Cardiac septum (tissue), 1 donor: ENCODE measurements at places on chromosomes 2 and 18. TPM values are rescaled to one million over a fixed set of nuclear protein-coding genes. Genes with fewer than 3 reads are reported as not detected.

DNA sequence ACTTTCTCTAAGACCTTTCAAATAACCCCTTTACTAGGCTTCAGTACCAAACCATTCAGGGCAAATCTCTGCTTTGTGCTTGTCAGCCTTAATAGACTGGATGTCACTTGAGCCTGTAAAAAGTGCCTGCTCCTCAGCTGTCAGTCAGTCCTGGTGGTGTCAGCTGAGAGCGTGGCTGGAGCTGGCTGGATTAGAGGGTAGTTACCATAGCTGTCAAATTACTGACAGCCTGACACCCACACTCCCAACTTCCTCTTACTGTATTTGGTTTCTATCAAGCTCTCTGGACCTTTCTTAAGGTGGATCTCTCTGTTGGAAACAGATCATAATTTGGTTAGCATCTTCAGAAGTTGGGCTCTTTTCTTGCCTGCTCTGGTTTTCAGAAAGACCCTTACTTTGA lies 371.4 kb upstream of the ATP5MC3 start:
- DNase-seq = no peak

- DNase-seq = no peak
Observed at GRCh38 chr18:28412521-28412920, 235.6 kb upstream of the CDH2 start.

GRCh38 chr18:7940971-7941370 lies 373.9 kb downstream of the PTPRM start:
- DNase-seq = no peak

GRCh38 chr2:129888896-129889295 lies 90.6 kb upstream of the RAB6C start:
- DNase-seq = no peak

- DNase-seq = peak; percentile 14
Observed at GRCh38 chr2:240225660-240226475, 85.4 kb upstream of the OTOS start.

DNA sequence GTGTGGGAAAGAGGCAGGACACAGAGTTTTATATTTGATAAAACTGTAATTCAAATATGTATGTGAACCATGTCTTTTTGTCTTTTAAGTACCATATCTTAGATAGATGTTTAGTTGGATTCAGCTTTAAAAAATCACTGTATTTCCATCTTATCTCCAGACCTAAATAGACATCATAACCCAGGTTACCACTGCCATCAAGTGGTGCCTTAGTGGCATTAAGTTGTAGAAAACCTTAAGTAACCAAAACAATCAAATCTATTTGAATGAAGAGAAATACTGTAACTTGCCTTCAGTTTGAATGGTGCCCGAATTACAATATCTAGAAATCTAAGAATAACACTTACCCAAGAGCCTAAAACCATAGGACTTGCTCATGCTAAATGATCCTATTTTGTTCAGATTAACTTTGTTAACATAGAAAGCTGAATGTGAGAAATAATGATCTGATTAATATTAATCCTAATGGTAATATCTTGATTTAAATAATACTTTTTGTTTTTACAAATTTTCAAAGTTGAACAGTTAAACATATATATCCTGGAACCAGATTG lies 92.5 kb upstream of the MAP2 start:
- no peak for DNase-seq

DNA sequence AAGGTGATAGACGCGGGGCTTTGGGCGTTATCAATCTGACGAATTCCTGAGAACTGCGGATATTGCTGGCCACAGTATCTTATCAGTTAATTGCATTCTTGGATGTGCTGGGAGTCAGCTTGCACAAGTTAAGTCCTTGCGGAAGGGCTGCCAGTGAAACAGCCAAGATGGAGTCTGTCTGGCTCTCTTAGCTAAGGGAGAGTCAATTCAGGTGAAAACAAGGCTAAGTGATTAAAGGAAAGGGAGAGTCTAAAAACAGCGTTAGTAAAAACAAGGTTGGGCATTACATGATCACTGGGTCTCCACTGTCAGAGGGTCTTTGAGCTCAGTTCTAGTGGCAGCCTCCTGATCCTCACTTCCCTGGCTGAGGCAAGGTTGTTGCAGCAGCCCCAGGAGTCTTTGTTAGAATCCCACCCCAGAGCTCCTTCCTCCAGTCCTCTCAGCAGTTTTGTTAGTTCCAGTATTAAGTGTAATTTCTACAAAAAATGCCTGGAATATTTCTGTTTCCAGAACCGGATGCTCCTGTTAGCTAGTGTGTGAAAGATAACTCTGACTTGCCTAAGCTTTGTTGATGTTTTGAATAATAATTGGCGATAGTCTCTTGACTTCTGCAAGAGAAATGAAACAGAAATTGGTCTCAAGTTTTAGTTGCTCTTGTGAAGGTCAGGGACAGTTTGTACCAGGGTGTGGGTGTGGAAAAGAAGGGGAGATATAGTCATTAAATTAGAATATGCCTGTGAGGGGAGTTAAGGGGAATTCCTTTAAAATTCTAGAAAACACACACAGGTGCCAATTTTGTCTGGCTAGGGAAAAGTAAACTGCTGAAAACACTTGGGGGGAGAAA lies 10.6 kb downstream of the CFLAR start:
- no peak for DNase-seq

GRCh38 chr18:9475643-9476591 lies 604 bp downstream of the RALBP1 start:
- DNase-seq = no peak

DNA sequence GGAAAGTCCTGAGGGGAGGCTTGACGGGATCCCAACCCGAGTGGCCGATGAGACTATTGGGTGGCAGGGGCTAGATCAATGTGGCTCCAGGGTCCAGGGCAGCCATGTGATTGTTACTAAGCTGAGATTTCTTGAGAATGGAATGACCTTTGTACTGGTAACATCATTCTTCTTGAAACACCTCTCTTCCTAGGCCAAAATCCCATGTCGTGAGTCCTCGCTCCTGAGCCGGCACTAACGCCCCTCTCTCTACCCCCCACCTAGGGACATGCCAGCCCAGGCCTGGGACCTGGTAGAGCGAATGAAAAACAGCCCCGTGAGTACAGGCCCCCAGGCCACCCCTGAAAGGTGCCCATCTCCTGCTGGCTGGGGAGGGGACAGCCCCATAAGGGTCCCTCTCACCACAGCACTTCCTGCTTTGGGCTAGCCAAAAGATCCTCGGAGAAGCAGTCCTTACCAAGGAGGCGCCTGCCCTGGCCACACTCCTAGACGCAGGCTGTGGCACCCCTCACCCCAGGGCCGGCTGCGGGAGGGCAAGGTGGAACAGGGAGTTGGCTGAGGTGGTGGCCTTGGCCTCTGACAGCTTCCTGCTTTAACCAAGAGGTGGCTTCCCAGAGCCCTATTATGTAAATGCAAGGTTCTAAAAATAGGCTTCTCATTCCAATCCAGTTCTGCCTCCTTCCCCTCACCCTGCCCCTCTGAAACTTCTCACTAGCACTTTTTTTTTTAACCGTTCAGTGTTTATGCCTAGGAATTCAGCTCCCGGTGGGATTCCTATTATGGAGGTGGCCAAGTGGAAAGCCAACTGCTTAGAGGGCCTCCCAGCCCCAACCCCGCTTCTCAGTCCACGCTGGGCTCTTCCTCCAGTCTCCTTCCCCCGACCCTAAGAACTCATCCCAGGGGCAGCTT lies 126.6 kb upstream of the PPP1CB start:
- no peak for DNase-seq

DNA sequence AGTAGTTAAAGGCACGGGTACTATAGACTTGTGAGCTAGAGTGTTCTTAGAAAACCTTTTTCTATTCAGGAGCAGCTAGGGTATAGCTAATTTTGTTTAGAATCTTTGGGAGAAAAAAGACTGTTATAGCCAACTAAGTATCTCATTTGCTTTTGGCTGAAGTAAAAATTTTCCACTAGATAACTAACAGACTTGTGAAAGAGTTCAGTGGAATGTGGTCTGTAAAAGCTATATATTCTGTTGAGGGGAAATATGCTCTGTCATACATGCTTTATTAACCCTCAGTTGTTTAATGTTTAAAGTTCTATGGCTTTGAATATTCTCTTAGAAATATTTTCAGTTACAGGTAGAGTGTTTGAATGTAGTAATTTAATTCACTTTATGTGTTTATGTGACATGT lies 49.7 kb downstream of the RIF1 start:
- no peak for DNase-seq

- DNase-seq = no peak
Observed at GRCh38 chr2:211390536-211391188, 834.3 kb downstream of the CPS1 start.

DNA sequence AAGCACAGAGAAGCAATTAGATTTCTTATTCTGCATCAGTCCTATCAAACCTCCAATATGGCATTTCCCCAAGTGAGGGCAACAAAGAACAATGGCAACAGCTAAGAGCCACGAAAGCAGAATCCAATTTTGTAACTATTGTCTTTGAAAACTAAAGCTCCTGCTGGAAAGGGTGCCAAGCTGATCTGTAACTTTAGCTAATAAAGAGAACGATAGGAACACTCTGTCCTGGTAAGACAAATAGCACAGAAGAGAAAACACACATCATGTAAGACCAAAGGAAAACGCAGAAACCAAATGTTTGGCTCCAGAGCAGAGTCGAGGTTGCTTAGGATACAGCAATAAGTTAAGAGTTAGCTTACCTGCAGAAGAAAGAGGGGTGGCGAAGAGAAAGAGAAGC lies 160.5 kb downstream of the STK39 start:
- no peak for DNase-seq

GRCh38 chr18:42654556-42654955 lies 460.9 kb downstream of the RIT2 start:
- no peak for DNase-seq

DNA sequence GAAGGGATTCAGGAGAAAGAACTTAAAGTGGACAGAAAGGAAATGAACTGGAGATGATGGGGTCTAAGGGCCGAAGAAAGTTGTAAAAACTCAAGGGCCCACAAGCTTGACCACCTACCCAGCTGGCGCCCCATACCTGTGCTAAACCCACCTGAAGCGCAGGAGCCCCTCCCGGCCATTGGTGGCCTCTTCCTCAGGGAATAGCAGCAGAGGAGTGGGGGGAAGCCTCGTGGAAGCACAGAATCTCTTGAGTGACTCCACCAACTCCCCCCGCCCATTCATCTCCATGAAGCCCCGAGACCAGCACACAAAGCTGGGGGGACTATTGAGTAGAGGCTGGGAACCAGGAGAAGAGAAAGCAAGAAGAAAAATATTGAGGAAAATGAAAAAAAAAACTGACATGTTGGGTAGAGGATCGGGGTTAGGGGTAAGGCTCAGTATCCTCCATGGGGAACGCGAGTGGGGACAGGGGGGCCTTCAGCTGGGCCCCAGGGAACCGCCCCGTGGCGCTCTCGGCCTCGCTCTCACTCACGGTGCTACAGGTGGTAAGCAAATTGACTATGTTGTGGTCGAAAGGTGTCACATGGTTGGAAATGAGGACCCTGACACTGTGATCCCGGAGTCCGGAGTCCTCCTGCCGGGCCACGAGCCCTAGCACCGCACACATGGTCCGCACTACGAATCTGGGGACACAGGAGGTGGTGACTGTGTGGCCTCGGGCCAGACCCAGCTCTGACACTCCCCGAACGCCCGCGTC lies 728 bp downstream of the AUP1 start:
- DNase-seq = peak; percentile 41

DNA sequence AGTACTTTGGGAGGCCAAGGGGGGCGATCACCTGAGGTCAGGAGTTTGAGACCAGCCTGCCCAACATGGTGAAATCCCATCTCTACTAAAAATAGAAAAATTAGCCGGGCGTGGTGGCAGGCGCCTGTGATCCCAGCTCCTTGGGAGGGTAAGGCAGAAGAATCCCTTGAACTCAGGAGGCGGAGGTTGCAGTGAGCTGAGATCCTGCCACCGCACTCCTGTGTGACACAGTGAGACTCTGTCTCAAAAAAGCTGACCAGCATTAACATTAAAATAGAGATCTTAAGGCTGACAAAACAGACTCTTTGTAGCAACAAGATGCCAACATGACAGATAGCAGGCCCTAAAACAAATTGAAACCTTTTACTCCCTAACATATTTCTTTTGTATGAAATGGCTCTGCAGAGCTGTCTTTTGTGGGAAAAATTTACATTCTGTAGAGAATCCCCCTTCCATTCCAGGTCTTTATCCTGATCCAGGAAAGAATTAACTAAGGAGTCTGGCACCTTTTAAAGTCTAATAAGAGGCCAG lies 213.9 kb downstream of the RAB3GAP1 start:
- no peak for DNase-seq

GRCh38 chr2:36680012-36680411 lies 16.5 kb upstream of the VIT start:
- DNase-seq = no peak

DNA sequence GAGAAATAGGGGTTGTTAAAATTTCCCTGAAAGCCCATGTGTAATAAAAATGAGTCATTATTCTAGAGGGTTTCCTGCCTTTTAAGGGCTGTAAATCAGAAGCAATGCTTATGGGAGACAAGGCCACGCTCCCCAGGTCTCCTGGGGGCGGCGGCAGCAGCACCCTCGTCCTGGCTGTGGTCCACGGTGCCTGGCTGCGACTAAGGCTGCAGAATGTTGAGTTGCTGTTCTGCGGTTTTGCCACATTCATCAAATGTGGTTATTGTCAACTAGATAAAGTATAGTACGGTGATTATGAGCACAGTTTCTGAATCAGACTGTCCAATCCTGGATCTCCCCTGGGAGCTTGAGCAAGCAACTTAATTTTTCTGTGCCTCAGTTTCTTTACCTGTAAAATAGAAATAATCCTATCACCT lies 11.9 kb upstream of the AGFG1 start:
- DNase-seq = no peak

GRCh38 chr18:61975526-61976326 lies 82.9 kb upstream of the RNF152 start:
- DNase-seq = no peak

DNA sequence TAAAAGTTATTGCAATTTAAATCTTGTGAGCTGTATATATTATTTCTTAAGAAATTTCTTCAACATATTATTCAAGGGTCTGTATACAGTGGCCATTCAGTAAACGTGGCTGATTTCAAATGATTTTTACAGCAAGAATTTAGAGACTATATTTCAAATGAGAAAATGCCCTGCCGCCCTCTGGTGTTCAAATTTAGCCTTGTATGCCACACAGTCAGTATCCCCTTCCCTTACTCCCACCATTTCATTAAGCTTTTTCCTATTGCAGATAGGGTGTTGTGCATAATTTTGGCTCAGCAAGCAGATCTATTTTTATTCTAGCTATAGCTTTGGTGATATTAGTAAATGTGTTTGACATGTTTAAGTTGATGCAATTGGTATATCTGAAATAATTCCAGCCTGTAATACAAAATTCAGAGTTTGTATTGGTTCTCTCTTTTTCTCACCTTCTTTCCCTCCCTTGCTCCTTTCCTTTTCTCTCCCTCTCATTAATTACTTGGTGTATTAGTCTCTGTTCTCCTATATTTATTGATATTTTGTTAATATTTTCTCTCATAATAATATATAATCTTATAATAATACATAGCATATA lies 22.8 kb upstream of the SCN7A start:
- no peak for DNase-seq

DNA sequence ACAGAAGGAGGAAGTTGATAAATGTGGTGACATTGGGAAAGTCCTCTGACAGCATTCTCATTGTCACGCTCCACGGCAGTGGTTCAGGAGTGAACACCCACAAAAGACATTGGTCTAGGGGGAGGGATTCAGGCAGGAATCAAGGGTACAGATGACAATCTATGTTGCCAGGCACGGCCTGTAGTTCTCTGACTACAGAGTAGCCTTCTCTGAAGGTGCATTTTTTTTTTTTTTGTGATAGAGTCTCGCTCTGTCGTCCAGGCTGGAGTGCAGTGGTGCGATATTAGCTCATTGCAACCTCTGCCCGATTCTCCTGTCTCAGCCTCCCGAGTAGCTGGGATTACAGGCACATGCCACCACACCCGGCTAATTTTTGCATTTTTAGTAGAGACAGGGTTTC lies 7.4 kb upstream of the MOB1A start:
- peak; percentile 79 for DNase-seq

The EGR4 gene
- not detected for total RNA-seq

The FOSL2 gene
- total RNA-seq = 65.4 TPM

The RAPGEF4 gene
- 12.6 TPM for total RNA-seq

The CAPN14 gene
- total RNA-seq = 0.16 TPM
